ENCODE measurements at places on chromosomes 3 and 15.

GRCh38 chr3:120615847-120616609, 19.9 kb downstream of the NDUFB4 start:
- DNase-seq: no peak

DNA sequence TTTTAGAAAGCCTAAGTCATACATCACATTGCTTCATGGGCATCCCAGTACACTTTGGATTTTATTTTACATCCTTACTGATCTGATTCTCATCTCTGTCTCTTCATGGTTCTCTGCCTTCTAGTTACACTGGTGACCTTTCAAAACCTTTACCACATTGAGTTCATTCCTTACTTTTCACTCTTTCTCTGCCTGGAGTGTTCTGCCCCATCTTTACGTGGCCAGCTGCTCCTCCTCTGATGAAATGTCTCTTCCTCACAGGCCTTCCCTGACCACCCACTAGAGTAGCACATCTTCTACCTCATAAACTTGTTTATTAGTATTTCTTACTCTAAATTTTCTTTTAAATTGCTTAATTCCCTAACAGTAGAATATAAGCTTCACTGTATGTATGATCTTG, 17.7 kb downstream of the CTNNB1 start:
- no peak for DNase-seq

- peak; percentile 23 for DNase-seq
These were observed 9.4 kb downstream of the SLC51B start for GRCh38 chr15:65054333-65055200.

GRCh38 chr3:140250010-140250855, 315.2 kb downstream of the CLSTN2 start:
- DNase-seq: no peak

DNA sequence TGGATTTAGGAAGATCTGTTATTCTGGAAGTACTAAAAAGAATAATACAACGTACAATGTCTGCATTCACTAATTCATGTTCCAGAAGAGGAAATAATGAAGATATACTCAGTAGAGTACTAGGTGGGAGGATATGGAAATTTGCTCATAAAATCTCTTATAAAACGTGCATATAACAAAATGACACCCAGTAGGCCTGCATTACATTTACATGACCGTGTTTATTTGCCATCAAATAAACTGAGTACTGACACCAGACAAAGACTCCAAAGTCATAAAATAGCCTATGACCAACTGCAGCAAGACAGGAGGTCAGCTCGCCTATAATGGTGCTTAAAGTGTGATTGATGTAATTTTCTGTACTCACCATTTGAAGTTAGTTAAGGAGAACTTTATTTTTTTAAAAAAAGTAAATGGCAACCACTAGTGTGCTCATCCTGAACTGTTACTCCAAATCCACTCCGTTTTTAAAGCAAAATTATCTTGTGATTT, 60.4 kb downstream of the DCUN1D1 start:
- DNase-seq: no peak

GRCh38 chr3:128994581-128995546, 988 bp upstream of the CFAP92 start:
- DNase-seq: no peak

- no peak for DNase-seq
These were observed 77.1 kb downstream of the SLC25A26 start for GRCh38 chr3:66297900-66298299.

DNA sequence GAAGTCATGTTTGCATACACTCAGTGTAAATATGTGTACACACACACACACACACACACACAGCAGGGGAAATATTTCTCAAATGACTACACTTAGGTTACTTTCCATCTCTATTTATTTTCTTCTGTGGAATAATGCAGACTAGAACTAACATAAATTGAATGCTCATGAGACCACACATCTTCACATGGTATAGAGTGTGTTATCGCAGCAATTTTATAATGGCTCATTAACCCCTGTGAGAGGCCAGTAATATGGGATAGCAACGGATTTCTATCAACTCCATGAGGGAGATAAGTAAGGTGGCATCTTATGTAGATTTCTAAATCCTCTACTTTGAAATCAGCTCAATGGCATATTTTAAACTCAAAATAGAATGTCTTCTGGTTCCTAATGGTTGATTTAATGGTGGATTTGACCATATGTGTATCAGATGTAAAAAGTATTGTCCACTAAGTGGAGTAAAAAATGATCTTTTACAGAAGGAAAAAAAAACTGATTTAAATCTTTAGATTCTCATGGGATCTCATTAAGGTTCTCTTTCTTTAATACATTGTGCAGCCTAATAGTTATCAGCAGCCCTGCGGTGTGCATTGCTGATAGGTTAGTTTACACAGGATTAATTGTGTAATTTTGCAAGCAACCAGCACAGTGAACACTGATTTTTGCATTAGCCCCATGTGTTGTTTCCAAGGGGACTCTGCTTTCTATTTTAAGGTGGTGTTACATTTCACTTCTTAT, 32.0 kb downstream of the CHL1 start:
- no peak for DNase-seq

DNA sequence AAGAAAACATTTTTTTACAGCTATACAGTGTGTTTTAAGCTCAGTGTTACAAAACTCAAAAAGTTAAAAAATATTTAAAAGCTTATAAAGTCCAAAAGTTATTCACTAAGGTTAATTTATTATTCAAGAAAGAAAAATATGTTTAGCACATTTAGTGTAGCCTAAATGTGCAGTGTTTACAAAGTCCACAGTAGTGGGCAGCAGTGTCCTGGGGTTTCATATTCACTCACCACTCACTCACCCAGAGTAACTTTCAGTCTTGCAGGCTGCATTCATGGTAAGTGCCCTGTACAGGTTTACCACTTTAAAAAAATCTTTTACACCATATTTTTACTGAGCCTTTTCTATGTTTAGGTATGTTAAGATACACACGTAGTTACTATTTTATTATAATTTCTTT, 300.2 kb upstream of the TRIM42 start:
- no peak for DNase-seq

- DNase-seq: no peak
These were observed 792 bp downstream of the SHF start for GRCh38 chr15:45186771-45187577.

GRCh38 chr3:133881939-133882825, 13.5 kb downstream of the RAB6B start:
- DNase-seq: no peak

DNA sequence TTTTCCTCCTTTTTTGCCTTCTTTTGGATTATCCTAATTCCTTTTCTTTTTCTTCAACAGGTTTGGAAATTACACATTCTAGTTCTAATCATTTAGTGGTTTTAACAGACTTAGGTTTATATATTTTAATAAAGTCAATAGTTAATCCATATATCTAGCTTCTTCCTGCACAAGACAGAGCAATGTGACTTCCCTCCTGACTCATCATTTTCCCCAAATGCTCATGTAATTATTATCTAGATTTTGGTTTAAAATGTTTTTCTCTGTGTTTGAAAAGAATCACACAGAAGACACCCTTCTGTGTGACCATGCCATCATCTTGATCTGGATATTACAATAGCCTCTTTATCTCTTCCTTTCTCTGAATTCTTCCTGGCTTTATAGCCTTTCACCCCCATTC, 28.6 kb upstream of the SSR3 start:
- no peak for DNase-seq

DNA sequence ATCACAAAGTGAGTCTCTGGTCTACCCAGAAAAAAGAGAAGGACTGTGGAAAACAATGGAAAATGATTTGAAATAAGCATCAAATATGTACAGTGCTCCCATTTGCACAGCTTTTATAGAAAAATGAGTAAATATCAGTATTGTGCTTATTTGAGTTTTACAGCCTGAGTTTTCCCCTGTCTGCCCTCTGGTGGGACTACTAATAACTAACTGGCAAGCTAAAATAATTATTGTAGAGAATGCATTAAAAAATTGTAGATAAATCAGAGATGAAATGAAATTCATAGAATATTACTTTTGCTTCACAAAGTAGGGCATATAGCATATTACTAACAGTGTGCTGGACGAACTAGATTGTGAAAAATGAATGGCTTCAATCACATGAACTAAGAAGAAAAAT, 287.1 kb downstream of the NAALADL2 start:
- no peak for DNase-seq

- no peak for DNase-seq
These were observed 10.8 kb downstream of the TBC1D21 start for GRCh38 chr15:73884159-73884558.

GRCh38 chr3:151743855-151744254, 10.1 kb downstream of the AADACL2 start:
- no peak for DNase-seq

- no peak for DNase-seq
These were observed 129.2 kb upstream of the IL12A start for GRCh38 chr3:159859424-159859823.

DNA sequence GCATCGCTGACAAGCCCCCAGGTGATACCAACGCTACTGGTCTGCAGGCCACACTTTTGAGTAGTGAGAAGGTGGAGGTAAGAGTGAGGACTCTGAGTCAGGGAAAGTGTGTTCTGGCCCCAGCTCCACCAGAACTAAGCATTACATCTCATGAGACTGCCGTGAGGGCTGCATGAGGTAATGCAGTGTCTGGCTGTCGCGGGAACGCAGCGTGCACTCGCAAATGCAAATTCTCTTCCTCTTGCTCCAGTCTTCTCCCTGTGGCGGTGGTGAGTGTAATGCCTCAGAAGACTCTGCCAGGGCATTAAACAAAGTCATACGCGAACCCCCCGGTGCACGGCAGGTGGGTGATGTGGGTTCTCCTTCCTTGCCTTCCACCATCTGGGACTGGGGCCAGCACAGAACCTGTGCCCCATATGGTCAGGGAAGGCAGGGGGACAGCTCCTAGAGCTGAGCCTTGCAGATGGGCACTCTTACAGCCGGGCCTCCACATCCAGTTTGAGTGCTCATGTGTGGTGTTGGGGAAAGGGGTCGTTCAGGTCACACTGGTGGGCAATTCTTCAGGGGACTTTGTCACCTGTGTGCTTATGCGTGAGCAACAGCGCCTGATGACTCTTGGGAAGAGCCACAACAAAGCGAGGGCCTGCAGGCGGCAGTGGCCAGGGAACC, 175.8 kb downstream of the XXYLT1 start:
- no peak for DNase-seq

DNA sequence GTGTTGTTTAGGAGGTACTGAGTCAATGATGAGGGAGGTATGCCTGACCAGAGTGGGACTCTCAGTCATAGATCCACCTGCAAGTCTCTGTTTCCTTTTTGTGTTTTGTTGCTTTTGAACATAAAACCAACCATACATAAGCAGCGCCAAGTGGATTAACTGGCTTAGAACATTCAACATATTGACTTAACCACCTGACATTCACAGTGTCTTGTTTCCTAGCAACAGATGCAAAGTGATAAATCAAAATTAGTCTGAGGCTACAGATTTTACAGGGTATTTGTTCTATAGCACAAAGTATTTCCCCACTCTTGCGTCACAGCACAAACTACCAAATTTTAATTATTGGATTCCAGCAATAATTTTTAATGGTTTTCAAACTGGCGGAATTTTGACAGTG, 283.8 kb downstream of the BBX start:
- no peak for DNase-seq

- DNase-seq: no peak
These were observed 6.7 kb downstream of the IDH2 start for GRCh38 chr15:90095521-90095959.

DNA sequence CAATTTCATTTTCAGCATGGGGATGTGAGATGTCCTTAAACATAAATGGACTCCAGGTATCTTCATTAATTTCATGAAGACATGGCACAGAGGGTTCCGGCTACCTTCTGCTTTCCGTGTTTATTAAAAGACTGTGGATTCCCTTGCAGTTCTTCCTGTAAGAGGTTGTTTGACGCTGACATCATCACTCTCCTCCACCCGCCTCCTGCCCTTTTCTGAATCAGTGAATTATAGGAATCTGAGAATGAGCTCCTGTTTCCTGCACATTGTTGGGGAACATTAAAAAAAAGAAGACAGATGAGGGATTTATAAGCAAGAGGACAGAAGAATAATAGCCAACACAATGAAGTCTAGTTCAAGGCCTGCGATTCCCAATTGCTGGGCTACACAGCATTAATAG, 191.3 kb downstream of the LPP start:
- DNase-seq: no peak

DNA sequence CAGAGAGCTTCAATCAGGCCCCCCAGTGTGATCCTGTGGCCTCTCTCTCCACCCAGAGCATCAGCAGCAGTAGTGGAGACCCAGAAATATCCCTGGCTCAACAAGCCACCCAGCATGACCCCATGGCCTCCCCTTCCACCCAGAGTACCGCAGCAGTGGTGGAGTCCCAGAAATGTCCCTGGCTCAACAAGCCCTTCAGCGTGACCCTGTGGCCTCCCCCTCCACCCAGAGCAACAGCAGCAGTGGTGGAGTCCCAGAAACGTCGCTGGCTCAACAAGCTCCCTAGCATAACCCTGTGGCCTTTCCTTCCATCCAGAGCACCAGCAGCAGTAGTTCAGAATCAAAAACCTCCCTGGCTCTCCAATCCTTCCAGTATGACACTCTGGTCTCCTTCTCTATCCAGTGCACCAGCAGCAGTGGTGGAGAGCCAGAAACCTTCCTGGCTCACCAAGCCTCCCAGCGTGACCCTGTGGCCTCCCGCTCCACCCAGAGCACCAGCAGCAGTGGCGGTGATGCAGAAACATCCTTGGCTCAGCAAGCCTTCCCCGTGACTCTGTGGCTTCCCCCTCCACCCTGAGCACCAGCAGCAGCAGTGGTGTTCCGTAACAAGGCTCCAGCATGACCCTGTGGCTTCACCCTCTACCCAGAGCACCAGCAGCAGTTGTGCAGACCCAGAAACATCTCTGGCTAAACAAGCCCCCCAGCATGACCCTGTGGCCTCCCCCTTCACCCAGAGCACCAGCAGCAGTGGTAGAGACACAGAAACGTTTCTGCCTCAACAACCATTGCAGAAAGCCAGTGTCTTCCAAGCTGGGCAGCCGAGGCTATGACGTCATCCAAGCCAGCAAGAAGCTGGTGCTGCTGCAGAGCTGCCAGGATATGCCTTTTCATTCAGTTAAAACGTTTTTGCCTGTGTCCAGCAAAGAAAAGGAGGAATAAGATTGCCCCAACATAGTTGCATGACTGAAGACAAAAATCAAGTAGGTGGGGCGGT, 61.3 kb upstream of the TAMM41 start:
- no peak for DNase-seq

DNA sequence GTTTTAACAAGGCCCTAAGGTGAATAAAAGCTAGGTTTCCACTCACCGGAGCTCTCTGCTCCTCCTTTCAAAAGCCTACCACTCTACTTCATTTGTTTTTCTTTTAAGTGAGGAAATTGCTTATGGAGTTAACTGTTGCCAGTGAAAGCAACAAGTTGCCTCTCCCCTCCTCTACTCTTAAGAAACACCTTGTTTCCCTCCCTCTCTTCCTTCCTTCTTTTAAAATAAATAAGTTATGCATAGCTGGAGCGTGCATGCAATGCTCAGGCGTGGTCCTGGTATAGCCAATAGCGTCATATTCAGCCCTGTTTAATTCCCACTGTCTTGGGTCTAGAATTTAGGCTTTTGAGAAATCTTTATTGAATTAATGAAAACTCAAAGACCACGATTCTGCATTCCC, 101.1 kb upstream of the IGF1R start:
- DNase-seq: no peak

DNA sequence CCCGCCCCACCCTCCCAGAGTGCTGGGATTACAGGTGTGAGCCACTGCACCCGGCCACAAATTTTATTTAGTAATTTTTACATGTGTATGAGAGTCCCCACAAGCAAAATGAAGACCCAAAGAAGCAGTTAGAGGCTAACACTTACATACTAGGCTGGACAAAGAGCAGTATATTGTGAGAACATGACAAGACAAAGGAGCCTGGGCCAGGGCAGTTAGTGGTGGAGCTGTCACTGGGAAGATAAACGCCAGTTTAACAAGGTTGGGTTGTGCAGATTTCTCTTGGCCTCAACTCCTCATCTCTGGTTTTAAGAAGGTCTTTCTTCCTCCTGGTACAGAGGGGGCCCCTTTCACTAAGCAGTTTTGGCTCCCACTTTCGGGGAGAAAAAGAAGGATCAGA, 19.9 kb upstream of the FAM174B start:
- no peak for DNase-seq
